ENCODE measurements at places on chromosomes 13 and 19. TPM values are rescaled to one million over a fixed set of nuclear protein-coding genes. Genes with fewer than 3 reads are reported as not detected.

GRCh38 chr13:36432106-36432544 lies at the start of gene CCNA1:
CCNA1 (plus strand) TSS chr13:36432495; CDS start chr13:36433057, 562 bp downstream.
- DNase-seq = no peak

GRCh38 chr19:36527873-36528193 lies 238 bp downstream of the ZNF260 start:
- no peak for DNase-seq

DNA sequence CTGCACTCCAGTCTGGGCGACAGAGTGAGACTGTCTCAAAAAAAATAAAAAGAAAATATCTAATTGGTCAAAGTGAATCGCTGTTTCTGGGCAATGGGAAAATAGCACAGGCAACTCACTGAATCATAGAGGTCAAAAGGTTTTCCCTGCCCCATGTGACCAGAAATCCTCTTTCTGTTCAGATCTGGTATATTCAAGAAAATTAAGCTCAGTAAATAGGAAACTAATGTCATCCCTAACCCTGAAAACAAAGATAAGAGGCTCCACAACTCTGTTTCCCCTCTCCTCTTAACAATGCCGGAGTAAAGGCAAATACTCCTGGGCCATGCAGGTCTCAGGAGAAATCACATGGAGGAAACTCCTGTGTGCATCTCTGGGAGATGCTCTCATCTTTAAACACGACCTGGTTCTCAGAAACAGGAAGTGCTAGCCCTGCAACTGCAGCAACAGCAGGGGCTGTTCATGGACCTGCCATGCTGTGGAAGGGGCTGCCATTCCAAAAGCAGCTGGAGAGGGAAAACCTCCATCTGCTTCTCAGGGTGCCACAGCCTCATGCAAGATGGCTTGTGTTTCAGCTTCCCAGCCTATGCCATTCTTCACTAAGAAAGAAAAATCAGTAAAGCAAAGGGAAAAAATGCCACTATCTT lies 47.5 kb upstream of the SLC7A9 start:
- DNase-seq = no peak

The SYT3 gene
- total RNA-seq = not detected

- DNase-seq = no peak
These were observed 3.0 kb upstream of the WDFY2 start for GRCh38 chr13:51581148-51581820.

The PDCD2L gene
- 18.7 TPM for total RNA-seq

The KCTD15 gene
- total RNA-seq = 12.3 TPM

GRCh38 chr19:45591004-45591637 lies 6.5 kb upstream of the OPA3 start:
- DNase-seq = no peak

GRCh38 chr13:44420376-44421220 lies 47.0 kb downstream of the SERP2 start:
- no peak for DNase-seq

DNA sequence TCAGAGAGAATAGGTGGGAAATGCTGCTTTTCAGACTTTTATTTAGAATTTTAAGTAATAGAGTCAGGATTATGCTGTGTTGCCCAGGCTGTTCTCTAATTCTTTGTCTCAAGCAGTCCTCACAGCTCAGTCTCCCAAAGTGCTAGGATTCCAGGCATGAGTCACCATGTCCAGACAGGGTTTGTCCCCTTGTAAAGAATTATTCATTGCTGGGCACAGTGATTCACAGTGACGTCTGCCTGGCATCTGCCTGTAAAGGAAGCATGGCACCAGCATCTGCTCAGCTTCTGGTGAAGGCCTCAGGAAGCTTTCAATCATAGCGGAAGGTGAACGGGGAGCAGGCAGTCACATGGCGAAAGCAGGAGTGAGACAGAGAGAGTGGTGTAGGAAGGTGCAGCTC lies 17.7 kb downstream of the ZNF763 start:
- peak; percentile 72 for DNase-seq

The TMEM38A gene
- 2.9 TPM for total RNA-seq

- no peak for DNase-seq
These were observed 287.5 kb downstream of the ATP8A2 start for GRCh38 chr13:25659091-25659795.

GRCh38 chr13:41931337-41931736 lies 29.6 kb downstream of the VWA8 start:
- peak; percentile 11 for DNase-seq

The LMO7 gene
- total RNA-seq = 298 TPM

DNA sequence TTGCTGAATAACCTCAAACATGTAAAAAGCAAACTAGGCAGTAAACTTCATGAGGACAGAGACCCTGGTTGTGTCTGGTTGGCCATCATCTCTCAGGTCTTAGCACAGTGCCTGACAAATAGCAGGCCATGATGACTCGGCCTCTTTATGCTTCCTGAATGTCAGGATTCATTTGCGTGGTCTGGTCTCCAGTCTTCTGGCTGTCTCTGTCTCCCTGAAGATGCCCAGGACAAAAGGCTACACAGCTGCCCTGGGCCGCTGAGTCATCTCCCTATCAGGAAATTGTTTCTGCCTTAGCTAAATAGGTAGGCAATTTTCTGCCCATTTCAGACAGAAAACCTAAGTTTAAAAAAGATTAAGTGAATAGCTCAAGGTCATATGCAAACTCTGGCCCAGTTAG lies 84.1 kb upstream of the FNDC3A start:
- DNase-seq = peak; percentile 90

DNA sequence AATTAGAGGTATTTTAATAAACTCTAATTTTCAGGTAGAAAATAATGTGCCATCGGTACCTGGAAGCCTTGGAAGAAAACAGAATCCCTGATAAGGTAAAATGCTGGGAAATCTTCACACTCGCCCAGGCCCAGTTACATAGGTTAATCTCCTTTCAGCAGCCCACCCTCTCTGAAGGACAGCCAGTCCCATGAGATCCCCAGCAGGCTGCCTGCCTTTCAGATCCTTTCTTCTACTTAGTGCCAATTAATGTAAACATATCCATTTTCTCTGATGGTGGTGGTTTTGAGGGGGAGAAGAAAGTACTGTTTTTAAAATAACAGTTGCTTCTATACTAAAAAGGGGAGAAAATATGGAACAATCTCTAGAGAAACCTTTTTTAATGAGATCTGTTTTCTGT lies 12.2 kb downstream of the SMAD9 start:
- no peak for DNase-seq

GRCh38 chr19:38664503-38665211 lies 17.2 kb downstream of the ACTN4 start:
- no peak for DNase-seq

DNA sequence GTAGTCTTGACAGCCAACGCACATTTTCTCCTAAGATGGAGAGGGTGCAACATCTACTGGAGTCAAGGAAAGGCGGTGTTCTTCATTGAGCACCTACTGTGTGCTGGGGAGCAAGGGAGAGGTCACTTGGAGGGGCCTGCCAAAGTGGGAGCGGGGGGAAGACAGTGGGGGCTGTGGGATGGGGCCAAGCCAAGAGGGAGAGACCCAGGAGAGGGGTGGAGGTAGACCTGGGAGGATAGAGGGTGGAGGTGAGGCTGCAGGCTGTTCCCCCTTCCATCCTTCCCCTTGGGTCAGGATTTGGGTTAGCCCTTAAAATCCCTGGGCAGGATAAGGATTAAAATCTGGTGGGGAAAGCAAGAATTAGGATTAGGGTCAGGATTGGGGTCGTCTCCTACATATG lies 1.7 kb upstream of the PLPP2 start:
- no peak for DNase-seq

All from LHCN-M2 (cell line).